Thoracic aorta endothelial cell (primary cell): ENCODE measurements at places on chromosomes 13 and 19. TPM values are rescaled to one million over a fixed set of nuclear protein-coding genes. Genes with fewer than 3 reads are reported as not detected.

PDX1 gene
- not detected in 2 replicates for total RNA-seq

MYO16 gene
- under 0.01 TPM in 1 of 2 replicates, not detected in the other for total RNA-seq

PLA2G4C gene
- 22.7 and 48.9 TPM in 2 replicates for total RNA-seq

SIGLEC8 gene
- total RNA-seq = not detected in 2 replicates

IGFL1 gene
- not detected in 2 replicates for total RNA-seq

ELANE gene
- not detected in 2 replicates for total RNA-seq
